ENCODE measurements at places on chromosomes 7 and 10.
A peak's percentile ranks its signal among the peaks of the same experiment; 100 is the strongest.

DNA sequence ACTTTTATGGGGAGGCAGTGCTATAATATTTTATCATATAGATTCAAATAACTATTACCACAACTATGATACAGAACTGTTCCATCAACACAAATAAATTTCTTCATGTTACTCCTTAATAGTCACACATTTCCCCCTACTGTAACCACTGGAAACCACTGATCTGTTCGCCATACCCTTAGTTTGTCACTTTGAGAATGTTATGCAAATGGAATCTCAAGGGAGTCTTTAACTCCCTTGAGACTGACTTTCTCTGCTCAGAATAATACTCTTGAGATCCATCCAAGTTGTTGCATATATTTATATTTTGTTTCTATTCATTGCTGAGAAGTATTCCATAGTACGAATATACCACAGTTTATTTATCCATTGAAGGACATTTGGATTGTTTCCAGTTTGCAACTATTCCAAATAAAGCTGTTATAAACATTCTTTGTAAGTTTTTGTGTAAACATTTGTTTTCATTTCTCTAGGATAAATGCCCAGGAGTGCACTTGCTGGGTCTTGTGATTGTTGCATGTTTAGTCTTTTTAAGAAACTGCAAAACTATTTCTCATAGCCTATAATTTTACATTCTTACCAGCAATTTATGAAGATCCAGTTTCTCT, 19.7 kb upstream of the PON2 start:
- DNase-seq = no peak

- no peak for DNase-seq
Measured at GRCh38 chr10:68561865-68562649, 1.9 kb downstream of the TET1 start.

DNA sequence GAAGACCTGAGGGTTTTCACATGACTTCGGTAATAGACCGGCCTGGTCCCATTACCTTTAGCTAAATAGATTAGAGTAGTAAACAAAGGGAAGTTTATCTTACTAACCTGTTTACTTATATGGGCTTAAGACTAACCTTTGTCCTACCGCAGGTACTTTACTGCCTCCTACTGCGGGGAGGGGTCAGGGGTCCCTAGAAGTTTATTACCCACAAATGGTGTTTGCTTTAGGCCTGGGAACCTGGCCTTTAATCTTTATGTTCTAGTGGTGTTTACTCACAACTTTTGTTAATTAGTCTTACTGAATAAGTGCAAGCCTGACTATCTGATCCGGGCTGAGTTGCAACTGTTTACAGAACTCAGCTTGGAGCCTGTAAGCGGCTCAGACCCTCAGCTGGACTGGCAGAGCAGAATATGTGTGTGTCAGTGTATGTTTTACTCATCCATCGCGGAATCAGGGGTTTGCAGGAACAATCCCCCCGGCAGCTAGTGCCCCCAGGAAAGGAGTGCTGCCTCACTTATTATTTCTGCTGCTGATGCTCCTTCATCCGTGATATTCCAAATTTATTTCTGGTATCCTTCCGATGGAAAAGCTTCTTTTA, 578.9 kb upstream of the SEMA3D start:
- DNase-seq = no peak

DNA sequence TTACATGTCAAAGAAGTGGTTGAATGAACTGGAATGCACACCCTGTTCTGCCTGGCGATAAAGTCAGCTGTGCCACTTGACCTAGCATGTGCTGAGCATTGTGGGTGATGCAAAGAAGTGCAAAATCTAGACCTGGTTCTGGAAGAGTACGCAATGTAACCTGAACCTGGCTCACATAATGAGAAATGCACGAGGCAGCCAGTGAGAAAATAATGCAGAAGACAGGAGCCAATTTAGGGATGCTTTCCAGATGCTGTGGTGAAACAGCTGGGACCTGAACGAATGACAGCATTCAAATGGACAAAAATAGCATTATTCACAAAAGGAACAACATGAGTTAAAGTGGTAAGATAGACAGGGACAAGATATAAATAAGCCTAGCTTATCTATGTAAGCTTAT, 402.6 kb downstream of the SORCS1 start:
- DNase-seq = no peak

- no peak for DNase-seq
Measured at GRCh38 chr10:101292194-101293006, 61.6 kb upstream of the BTRC start.

DNA sequence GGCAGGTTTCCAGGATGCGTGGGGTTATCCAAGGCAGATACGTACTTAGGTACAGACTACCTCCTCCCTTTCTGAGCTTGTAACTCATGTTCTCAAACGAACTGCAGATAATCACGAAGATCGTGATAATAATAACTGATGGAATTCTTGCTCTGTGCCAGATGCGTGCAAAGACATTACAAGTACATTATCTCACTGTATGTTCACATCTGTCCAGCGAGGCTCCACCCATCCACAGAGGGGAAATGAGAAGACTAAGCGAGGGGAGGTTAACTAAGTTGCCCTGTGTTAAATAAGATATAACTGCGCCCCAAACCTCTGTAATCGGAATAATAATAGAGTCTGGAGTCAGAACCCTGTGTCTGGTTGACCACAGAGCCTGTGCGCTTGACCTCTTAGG, 1.9 kb downstream of the GALNT17 start:
- no peak for DNase-seq

DNA sequence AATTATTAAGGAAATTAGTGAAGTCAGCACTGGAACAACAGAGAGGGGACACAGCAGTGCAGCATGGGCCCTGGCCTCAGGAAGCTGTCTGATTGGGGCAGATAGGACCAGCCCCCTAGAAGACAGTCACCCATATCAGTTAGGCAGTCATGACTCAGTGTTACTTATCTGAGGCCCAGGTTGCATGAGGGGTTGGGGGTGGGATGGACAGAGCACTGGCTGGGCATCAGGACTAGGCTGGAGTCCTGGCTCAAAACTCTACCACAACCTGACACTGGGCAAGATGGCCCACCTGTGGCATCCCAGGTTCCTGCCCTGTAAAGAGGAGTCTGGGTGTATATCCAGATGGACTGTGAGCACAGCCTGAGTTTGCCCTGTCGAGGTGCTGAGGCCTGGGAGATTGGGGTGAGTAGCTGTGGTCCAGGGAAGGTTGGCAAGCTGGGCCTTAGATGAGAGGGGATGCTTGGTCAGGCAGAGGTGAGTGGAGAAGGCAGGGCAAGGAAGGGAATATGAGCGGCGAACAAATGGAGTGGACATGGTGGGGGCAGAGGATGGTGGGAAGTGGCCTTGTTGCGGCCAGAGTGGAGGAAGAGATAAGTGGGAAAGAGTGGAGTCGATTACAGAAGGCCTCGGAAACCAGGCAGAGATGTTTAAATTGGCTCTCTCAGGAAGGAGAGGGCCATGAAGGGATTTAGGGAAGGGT, 37.5 kb downstream of the HK1 start:
- no peak for DNase-seq

- DNase-seq = no peak
Measured at GRCh38 chr10:131050162-131050766, 261.3 kb downstream of the TCERG1L start.

- no peak for DNase-seq
Measured at GRCh38 chr10:34183016-34183796, 631.9 kb downstream of the PARD3 start.

DNA sequence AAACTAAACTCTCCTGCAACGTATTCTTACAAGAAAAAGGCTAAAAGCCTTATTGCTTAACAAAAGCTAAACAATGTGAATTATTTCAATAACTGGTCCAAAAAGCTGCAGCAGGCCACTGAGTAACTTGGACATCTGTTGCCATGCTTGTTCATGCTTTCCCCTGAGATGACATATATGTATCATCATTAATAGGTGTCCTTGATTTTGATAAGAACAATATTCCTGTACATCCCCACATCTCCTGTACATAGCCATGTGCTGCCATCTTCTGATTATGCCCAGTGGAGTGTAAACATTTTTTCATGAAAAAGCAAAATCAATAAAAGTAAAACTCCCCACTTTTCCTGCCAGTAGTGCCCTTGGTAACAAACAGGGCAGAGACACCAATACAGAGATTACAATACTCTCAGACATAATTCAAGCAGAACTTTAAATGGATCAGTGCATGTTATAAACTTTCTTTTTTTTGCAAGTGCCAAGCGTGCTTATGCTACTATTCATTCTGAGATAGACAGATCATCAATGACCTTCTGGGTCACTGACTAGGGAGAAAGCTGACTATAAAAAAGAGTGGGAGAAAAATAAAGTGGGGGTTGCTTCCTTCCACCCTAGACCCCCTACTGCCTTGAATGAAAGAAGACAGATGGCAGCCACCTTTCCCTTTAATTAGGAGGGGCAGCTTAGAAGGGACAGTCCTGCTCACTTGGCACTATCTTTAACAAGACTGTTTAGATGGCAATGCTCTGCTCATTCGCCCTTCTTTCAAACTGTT, 205.5 kb upstream of the KLF14 start:
- DNase-seq = peak; percentile 57

DNA sequence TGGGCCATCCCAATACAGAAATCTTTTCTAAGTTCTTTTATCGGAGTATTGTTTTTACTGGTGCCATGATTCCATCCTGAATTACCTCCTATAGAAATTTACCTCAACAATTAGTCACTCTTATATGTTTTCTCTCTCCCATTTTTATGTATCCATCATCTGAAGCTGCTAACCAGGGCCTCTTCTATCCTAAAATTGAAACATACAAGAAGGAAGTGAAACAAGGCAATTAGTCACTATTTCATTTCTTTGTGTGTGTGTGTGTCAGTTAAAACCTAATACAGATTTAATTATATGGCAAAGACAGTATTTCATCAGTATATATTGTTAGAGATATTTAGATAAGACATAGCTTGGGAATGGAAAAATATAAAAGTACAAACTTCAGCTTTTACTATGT, 148.4 kb upstream of the AHR start:
- no peak for DNase-seq

- DNase-seq = peak; percentile 22
Measured at GRCh38 chr7:107501593-107501992, 31.7 kb downstream of the GPR22 start.

DNA sequence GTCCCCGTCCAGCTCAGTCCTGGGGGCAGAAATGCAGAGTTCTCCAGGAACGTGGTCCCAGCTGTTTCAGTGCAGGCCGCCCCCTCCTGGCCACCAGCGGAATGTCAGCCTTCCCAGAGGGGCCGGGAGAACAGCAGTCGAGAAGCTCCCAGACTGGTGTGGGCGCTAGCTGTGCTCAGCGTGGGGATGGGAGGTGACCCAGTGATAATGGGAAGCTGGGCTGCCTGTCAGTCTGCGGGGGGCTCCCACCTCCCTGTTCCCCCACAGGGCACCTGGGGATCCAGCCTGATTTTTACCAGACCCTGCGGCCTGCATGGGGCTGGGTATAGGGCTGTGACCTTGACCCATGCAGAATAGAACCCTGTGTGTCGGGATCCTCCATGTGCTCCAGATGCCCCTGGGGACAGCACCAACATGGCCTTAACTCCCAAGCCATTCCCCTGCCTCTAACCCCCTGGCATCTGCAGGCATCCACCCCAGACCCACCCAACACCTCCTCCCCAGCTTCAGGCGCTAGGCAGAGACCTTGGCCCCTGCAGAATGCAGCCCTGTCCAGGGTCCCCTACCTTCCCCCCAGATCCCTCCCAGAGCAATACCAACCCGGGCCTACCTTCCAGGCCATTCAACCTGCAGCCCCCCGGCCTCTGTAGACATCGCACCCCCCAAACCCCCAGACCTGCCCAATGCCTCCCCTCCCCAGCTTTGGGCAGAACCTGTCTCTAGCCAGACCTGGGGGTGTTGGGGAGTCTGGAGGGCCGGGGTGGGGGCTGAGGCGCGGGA, 880 bp upstream of the ELN start:
- no peak for DNase-seq

GRCh38 chr7:132536654-132537395, 39.4 kb downstream of the PLXNA4 start:
- no peak for DNase-seq

GRCh38 chr7:40175725-40176510, 41.1 kb downstream of the SUGCT start:
- DNase-seq = no peak

DNA sequence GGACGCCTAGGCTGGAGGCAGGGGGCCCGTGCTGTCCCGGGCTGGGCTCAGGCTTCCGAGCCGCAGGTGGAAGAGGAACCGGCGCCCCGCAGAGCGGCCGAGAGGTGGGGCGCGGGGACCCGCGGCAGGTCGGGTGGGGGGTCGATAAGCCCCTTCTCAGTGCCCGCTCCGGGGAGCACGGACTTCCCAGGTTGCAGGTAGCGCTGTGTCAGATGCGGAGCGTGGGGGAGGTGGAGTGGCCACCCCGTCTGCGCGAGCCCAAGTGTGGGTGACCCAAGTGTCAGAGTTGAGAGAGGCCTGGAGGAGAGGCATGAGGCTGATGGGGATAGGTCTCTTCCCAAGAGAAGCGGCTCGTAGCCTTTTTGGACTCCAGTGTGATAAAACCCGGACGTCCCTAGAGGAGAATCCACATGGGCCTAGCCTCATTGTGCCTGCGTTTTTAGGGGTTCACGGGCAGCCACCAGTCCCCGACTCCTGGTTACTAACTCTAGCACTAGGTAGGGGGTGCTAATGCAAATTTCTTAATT, 580 bp downstream of the EEPD1 start:
- DNase-seq = no peak

DNA sequence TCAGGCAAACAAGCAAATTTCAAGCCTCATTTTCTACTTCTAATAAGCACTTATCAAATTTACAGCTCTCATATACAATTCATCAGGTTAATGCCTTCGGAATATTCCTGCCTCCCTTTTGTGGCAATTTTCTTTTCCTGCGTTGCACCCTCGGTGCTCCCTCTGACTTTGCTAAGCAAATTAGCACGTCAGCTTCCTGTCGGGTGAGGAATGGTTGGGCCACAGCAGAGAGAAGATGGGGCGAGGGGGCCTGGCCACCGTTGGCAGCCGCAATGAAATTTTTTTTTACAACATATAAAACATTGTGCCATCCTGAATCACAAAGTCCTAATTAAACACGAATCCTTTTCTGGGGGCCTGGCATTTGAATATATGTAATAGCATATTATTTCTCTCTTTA, 28.1 kb downstream of the ELFN1 start:
- no peak for DNase-seq

DNA sequence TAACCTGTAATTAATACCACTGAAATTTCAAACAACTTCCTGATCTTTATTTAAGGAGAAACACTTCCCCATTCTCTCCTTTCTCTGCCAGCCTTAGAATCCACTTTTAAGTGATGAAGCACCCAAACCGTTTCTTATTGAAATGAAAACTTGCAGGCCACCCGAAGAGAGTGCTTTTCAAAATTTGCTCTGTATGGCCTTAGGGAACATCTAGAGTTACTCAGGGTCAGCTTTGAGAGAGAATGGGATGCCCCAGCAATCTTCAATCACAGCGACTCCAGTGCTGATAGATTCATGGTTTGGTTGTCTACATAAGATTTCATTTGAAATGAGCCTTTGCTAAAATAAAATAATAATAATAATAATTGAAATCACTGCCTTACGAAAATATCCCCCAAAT, 323.1 kb downstream of the PCLO start:
- DNase-seq = no peak

Data from SW 1271 (cell line).